ENCODE measurements at places on chromosomes 3 and 15.

DNA sequence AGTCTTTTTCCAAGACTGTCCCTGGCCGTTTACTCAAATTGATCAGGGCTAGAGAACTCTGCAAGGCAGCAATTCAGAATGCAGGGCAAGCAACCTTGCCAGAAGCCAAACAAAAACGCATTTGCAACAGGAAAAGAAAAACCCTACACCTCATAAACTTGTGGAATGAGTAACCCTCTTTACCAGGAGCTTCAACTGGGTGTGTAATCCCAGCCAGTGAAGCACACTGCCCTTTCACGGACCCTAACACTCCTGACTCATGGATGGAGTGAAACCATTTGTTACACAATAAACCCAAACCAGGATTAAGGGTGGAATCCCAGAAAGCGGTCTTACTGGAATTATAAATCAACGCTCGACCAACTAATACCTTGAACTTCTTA is 14.8 kb upstream of the LDHAL6B start:
- no peaks in the 10 kb centered on the region for H3K4me1 ChIP-seq
- no peaks in the 10 kb centered on the region for H3K27me3 ChIP-seq
- peaks cover 34% of the 10 kb centered on the region for H3K36me3 ChIP-seq
- no peak for DNase-seq
- H3K27ac ChIP-seq = no peak overlapping the region

DNA sequence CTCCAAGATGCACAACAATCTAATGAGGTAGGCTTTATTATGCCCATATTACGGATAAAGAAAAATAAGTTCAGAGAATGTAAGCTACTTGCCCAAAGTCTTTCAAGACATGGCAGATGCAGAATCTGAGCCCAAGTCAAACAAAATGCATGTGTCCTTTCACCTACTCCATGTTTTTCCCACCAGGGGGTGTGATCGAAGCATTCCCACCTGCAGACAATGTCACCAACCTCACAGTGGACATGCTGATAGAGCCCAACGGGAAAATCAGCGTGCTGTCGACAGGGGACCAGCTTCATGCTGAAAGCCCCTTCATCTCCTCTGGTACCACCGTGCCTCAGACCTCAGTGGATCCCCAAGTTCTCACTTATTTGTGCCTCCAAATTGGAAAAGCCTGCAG is 99.8 kb upstream of the C15orf61 start:
- no peaks in the 10 kb centered on the region for H3K27me3 ChIP-seq
- H3K36me3 ChIP-seq = no peaks in the 10 kb centered on the region
- no peak for DNase-seq
- no peak overlapping the region for H3K27ac ChIP-seq

- H3K4me3 ChIP-seq = no peak overlapping the region
- H3K36me3 ChIP-seq = no peaks in the 10 kb centered on the region
- no peaks in the 10 kb centered on the region for H3K27me3 ChIP-seq
- H3K4me1 ChIP-seq = no peaks in the 10 kb centered on the region
Measured at GRCh38 chr3:52328536-52329080, 12.5 kb downstream of the DNAH1 start.

DNA sequence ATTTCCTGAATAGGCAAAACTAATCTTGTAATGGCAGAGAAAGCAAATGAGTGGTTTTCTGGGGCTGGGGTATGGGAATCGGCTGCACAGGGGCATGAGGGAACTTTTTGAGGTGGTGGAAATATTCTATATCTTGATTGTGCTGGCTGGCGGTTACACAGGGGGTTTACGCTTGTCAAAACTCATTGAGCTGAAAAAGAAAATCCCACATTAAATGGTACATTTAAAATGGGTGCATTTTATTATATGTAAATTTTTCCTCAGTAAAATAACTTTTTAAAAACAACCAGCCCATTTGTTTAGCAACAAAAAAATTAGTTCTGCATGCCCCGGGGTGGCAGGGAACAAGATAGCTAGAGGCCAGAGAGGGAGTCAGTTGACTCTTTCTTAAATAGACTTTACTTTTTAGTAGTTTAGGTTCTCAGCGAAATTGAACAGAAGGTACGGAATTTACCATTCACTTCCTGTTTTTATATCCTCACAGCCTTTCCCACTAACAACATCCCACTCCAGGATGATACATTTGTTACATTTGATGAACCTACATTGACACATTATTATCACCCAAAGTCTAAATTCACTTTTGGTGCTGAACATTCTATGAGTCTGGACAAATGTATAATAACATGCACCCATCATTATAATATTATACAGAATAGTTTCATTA is 41.2 kb upstream of the BCL2A1 start:
- no peaks in the 10 kb centered on the region for H3K27me3 ChIP-seq
- H3K4me1 ChIP-seq = no peaks in the 10 kb centered on the region
- H3K4me3 ChIP-seq = no peak overlapping the region
- no peak overlapping the region for H3K27ac ChIP-seq
- no peaks in the 10 kb centered on the region for H3K36me3 ChIP-seq

GRCh38 chr3:110391640-110392395 is 679.8 kb upstream of the NECTIN3 start:
- H3K36me3 ChIP-seq = no peaks in the 10 kb centered on the region
- H3K27ac ChIP-seq = no peak overlapping the region
- H3K4me3 ChIP-seq = no peak overlapping the region
- no peaks in the 10 kb centered on the region for H3K27me3 ChIP-seq
- no peak for DNase-seq
- no peaks in the 10 kb centered on the region for H3K4me1 ChIP-seq

All from type B pancreatic cell (in vitro differentiated cells).